Urinary bladder (tissue), 4 donors: ENCODE measurements at places on chromosomes 6 and 20. TPM values are rescaled to one million over a fixed set of nuclear protein-coding genes. Genes with fewer than 3 reads are reported as not detected.

DNA sequence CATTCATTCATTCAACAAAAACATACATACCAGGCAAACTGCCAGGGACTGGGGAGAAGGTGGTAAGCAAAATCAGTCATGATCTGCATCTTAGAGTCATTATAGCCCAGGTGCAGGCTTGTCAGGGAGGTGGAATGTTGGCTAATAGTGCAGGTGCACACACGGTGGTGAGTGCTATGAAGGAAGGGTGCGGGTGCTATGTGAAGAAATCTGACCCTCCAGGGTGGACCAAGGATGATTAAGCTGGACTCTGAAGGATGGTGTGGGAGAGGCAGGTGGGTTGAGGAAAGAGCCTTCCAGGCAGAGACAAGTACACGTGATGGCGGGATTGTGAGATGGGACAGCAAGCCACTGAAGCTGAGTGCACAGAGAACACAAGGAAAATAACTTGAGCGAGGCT, 77.4 kb downstream of the B3GAT2 start:
- no peak for DNase-seq

GRCh38 chr6:169577974-169578373, 123.9 kb downstream of the WDR27 start:
- DNase-seq = no peak

DNA sequence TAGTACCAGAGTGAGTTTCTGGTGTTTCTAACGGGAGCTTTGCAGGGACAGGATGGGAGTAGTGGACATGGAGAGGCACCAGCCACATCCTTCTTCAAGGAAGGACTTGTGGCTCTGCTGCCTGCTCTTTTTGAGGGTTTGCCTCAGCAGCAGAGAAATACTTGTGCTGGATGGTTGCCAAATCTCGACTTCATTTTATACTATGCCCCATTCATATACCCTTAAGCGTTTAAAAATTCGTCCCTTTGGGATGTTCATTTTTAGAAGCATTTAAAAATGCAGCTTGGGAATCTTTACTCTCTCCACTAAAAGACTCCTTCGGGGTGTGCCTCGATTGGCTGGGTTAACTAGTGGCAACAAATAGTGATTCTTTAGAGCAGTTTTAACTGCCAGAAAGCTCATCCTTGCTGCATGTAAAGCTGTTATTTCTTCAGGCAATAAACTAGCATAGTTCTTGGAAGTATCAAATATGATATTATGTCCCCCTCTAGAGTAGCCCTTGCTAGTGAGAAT, 126.5 kb upstream of the B3GAT2 start:
- no peak for DNase-seq

- no peak for DNase-seq
Measured at GRCh38 chr20:50595433-50595895, 85.3 kb downstream of the PTPN1 start.

DNA sequence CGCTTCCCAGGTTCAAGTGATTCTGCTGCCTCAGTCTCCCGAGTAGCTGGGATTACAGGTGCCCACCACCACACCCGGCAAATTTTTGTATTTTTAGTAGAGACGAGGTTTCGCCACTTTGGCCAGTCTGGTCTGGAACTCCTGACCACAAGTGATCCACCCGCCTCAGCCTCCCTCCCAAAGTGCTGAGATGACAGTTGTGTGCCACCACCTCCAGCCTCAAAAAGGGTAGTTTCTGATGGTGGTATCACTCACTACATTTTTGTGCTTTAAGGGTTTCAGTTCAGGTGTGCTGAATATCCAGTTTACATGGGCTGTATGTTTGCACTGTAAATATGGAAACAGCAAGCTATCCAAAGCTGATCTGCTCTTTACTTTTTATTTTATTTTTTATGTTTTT, 12.1 kb upstream of the ADGRG6 start:
- DNase-seq = no peak

- DNase-seq = no peak
Measured at GRCh38 chr20:62929051-62929538, 2.8 kb upstream of the DIDO1 start.

ISM1 gene
- polyA plus RNA-seq = 1.4 TPM

PRDM13 gene
- not detected for polyA plus RNA-seq

C20orf141 gene
- polyA plus RNA-seq = not detected
